ENCODE measurements at places on chromosomes 2 and 18.

- no peak overlapping the region for H3K4me3 ChIP-seq
- H3K27ac ChIP-seq = no peak overlapping the region
- no peaks in the 10 kb centered on the region for H3K4me1 ChIP-seq
- no peaks in the 10 kb centered on the region for H3K36me3 ChIP-seq
Measured at GRCh38 chr18:21167641-21168377, 56.2 kb upstream of the ROCK1 start.

GRCh38 chr18:58314284-58314683 lies 270.3 kb downstream of the NEDD4L start:
- H3K4me3 ChIP-seq = no peak overlapping the region
- no peaks in the 10 kb centered on the region for H3K36me3 ChIP-seq
- no peak for DNase-seq
- H3K27ac ChIP-seq = no peak overlapping the region

GRCh38 chr2:176956791-176957190 lies 255.8 kb upstream of the HNRNPA3 start:
- H3K27me3 ChIP-seq = peaks cover 8% of the 10 kb centered on the region
- no peaks in the 10 kb centered on the region for H3K36me3 ChIP-seq
- no peak overlapping the region for H3K4me3 ChIP-seq
- H3K27ac ChIP-seq = no peak overlapping the region
- DNase-seq = no peak

DNA sequence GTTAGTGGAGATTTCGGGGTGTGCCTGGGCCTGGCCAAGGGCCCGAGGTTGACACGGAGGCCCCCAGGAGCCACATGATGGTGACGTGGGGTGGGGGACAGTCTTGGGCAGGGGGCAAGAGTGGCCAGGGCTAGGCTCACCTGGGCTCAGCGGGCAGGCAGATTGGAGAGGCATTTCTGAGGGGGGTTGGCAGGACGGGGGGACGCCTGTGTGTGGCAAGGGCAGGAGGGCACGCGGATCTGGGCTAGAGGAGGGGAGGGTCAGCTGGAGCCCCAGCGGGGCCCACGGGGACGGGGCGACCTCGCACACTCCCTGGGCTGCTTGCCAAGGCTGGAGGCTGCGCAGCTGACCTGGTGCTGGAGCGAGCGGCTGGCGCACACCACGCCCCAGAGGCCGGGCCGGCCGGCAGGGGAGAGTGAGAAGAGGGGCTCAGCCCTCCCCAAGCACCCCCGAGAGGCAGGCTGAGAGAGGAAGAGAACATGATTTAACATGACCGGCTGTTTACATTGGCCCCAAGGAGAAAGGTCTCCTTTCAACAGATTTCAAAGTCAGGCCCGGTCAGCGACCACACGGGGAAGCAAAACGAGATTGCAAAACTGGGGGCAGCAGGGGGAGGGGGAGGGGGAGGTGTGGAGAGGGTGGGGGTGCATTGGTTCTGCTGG lies 38.0 kb upstream of the SNED1 start:
- H3K27ac ChIP-seq = no peak overlapping the region
- no peaks in the 10 kb centered on the region for H3K27me3 ChIP-seq
- H3K36me3 ChIP-seq = no peaks in the 10 kb centered on the region
- DNase-seq = no peak
- no peak overlapping the region for H3K4me3 ChIP-seq

- H3K4me3 ChIP-seq = no peak overlapping the region
- peaks cover 90% of the 10 kb centered on the region for H3K4me1 ChIP-seq
- peak overlapping the region; percentile 31 for H3K27ac ChIP-seq
- DNase-seq = no peak
Measured at GRCh38 chr2:101768556-101769220, 71.2 kb downstream of the MAP4K4 start.

- H3K27me3 ChIP-seq = peaks cover 17% of the 10 kb centered on the region
- H3K4me3 ChIP-seq = no peak overlapping the region
- no peak for DNase-seq
- H3K27ac ChIP-seq = no peak overlapping the region
Measured at GRCh38 chr2:173124441-173124840, 48.8 kb downstream of the MAP3K20 start.

Data from activated T-cell treated with anti-CD3 and anti-CD28 coated beads, Interleukin-2, amount 50 U/mL, for 24 hours (primary cell).